ENCODE measurements at places on chromosomes 6 and 20.
A peak's percentile ranks its signal among the peaks of the same experiment; 100 is the strongest.

- no peak for DNase-seq
Measured at GRCh38 chr6:17179530-17180073, 77.8 kb downstream of the STMND1 start.

- DNase-seq, result no peak
Measured at GRCh38 chr6:105382958-105383357, 19.9 kb downstream of the PREP start.

DNA sequence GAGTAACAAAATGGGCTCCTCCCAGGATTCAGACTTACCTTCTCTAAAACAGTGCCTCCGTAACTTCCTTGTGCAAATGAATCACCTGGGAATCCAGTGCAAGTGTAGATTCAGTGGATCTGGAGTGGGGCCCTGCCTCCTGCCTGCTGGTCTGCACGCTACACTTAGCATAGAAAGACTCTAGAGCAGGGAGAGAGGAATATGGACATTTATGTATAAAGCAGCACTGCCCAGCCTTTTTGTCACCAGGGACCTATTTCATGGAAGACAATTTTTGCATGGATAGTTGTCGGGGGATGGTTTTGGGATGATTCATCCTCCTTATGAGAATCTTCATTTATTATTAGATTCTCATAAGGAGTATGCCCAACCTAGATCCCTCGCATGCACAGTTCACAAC, 42.3 kb upstream of the L3MBTL3 start:
- no peak for DNase-seq

DNA sequence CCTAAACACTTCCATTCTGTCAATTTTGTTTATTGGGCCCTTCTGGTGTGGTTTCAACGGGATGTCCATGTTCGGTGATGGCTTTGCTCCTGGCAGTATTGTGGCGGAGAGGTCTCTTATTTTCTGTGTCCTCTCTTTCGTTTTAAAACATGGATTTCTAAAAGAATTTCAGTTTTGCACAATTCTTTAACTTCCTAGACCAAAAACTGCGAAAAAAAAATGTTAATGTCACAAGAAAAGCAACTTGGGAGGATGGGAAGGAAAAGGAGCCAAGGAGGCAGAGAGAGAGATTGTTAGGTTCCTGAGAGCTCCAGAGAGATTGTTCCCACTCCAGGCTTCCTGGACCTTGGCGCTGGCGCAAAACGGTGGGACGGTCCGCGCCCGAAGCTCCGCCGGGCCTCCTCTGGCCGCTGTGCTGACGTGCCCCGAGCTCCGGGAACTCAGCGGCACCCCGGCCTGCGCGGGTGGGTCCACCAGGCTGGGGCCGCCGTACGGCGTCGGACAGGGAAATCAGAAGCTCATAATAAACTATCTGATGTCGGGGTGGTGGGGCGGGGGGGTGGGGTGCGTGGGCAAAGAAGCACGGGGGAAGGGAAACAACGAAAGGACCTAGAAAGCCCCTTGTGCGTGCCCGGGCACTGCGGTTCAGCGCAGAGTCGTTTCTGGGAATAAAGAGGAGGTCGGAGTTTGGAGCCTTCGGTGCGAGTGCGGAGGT, 951 bp upstream of the OLIG3 start:
- no peak for DNase-seq

GRCh38 chr20:61835301-61835700, 230.4 kb downstream of the TAF4 start:
- DNase-seq, result no peak

GRCh38 chr6:33936886-33937285, 133.1 kb upstream of the MLN start:
- DNase-seq, result no peak

DNA sequence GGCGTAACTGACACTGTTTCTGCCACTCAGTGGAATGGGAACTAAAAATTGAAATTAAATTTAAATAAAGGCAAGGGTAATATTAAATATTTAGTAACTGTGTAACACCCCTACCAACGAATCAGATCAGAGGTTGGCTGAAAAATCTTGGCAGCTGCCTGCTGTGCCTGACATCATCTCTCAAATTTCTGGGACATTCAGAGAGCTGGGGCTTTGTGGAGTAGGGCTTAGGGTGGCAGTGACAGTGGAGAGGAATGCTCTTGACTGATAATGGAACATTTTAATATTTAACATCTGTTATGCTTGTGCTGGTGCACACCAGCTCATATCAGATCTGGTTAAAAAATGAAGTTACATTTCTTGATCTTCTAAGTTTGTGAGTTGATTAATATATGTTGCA, 62.2 kb downstream of the RFPL4B start:
- DNase-seq, result no peak

- peak; percentile 79 for DNase-seq
Measured at GRCh38 chr6:28940858-28941683, 17.3 kb upstream of the TRIM27 start.

GRCh38 chr6:87982134-87982533, 65.5 kb upstream of the SPACA1 start:
- DNase-seq, result no peak

GRCh38 chr20:31722257-31723068, at the start of gene BCL2L1:
BCL2L1 (minus strand) TSS chr20:31722868; CDS start chr20:31722218, 650 bp downstream.
- peak; percentile 72 for DNase-seq

GRCh38 chr20:15594158-15594695, 979.0 kb downstream of the KIF16B start:
- no peak for DNase-seq

DNA sequence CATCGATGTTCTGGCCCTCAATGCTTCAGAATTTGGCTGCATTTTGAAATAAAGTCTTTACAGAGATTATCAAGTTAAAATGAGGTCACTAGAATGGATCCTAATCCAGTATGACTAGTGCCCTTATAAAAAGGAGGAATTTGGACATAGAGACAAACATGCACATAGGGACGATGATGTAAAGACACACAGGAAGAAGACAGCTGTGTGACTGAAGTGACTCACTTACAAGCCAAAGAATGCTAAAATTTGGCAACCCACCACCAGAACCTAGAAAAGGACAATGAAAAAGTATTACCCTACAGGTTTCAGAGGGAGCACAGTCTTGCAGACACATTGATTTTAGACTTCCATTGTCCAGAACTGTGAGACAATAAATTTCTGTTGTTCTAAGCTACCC, 322.8 kb upstream of the GJE1 start:
- DNase-seq, result no peak

- no peak for DNase-seq
Measured at GRCh38 chr6:25927756-25928216, 2.7 kb downstream of the SLC17A2 start.

DNA sequence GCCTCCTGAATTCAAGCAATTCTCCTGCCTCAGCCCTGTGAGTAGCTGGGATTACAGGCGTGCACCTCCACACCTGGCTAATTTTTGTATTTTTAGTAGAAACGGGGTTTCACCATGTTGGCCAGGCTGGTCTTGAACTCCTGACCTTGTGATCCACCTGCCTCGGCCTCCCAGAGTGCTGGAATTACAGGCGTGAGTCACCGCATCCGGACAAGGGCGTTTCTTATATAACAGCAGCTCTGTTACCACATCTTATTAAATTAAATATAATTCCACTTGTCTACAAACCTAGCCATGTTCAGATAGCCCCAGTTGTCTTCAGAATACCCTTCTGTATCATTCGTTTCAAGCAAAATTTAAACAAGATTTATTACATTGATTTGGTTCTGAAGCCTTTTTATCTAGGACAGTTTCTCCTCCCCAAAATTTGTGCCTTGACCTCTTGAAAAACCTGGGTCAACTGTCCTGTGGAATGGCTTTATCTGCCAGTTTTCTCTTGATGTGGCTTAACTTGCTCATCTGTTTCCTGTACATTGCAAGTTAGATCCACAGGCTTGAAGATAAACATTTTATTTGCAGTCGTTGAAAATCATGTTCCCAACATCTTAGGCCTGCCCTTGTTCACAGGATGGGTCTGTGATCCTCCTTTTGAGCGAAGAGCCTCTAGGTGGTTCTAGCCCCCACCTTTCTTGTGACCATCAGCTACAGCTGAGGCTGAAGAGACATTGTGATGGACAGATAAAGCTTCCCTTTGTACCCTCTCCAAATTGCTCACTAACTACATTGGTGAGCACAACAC, 132.2 kb downstream of the ARID1B start:
- DNase-seq, result no peak

DNA sequence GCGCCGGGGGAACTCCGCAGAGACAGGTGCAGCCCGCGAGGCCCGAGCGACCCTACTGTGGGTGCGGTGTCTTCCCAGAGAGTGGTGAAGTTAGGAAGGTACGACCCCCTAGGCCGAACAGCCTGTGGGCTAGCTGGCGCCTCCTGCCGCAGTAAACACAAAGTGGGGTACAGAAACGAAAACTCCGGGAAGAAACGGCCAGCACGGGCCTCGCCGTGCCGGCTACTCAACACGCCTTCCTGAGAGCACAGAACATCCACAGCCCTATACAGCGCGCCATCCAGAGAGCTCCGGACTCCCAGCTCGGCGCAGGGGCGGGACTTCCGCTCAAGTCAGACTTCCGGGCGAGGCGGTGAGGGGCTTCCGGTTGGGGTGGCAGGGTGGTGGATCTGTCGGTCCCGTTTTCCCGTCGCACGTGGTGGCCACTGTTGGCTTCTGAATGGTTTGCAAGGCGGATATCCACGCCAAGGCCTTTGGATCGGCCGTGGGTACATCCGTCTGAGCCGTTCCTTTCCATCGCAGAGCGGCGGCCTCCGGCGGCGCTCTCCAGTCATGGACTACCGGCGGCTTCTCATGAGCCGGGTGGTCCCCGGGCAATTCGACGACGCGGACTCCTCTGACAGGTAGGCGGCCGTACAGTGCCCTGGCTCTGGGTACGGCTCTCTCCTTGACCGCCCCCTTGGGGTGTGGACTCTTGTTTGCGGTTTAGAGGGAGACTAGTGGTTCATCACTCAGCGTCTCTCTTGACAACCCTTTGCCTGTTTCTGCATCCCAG, at the start of the genes CAGE1 and RIOK1:
Gene CAGE1 (minus strand): TSS at position 292 of the 775 bp plus-strand sequence. CDS start 2,569 bp downstream, outside the sequence.
Gene RIOK1 (plus strand): TSS at position 358 of the 775 bp plus-strand sequence. CDS start 195 bp downstream, at position 553.
- DNase-seq, result peak; percentile 94

DNA sequence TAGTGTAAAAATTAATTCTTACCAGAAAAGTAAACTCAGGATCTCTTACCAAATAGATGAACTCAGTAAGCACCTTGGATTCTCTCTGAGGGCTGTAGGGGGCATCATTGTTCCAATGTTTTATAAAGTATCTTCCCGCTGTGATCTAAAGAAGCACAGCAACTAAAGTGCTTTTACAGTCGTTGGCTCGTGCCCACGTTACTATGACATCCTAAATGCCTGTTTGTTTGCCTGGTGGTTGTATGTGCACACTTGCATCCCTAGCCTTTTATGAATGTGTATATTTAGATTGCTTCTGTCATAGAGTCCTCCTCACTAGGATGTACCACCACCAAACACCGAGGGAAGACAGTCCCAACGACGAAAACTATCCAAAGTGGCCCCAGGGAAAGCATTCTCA, 34.5 kb downstream of the SLX4IP start:
- DNase-seq, result peak; percentile 90

DNA sequence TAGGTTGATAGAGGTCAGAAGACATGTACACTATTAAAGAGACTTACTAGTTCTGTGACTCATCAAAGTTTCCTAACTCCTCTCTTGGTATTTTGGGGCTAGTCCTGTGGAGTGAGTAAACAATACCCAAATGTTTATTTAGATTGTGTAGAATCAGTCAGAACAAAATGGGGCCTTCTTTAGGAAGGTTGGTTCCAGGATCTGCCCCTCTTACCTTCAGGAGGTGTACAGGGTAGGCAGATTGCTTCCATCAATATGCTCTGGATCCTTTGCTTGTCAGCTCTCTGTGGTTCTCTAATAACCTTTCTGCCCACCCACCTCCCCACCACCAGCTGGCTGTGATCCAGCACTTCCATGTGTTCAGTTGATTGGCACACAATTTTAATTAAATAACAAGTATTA, 107.0 kb downstream of the POPDC3 start:
- DNase-seq, result no peak

- DNase-seq, result peak; percentile 98
Measured at GRCh38 chr6:31901953-31902643, at the start of gene ZBTB12. ZBTB12 (minus strand) TSS chr6:31902086; CDS start chr6:31901305, 781 bp downstream.

- DNase-seq, result no peak
Measured at GRCh38 chr20:5030348-5031205, 29.3 kb upstream of the SLC23A2 start.

DNA sequence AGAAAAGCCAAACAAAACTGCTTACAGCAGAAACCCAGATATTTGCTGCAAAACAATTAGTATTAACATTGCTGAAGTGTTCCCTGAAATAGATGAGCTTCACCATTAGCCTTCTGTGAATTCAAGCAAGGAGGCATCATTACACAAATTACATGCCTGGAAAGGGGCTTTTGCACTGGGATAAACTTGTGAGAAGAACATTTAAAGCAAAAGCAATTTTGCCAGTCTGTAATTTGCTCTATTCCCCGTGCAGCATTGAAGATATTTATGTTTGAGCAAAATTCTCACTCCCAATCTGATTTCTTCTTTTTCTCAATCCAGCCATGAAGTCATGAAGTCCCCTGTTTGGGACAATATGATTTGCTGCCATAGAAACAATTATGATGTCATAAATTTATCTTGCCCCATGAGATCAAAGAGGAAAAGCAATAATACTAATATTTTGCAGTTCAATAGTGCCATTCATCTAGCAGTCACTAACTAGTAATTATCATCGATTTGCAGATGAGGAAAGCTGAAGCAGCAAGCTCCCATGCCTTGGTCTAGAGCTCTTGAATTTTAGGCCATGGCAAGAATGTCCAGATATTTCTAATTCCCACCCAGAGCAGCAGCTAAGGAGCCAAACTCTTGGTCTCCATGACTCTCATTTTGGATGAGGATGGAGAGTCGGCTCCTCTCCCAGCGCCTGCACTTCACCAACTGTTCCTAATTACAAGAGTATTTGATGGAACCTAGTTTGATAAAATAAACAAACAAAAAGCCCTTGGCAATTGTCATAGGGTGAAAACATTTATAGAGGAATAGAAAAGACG, 49.5 kb upstream of the CCN6 start:
- no peak for DNase-seq

DNA sequence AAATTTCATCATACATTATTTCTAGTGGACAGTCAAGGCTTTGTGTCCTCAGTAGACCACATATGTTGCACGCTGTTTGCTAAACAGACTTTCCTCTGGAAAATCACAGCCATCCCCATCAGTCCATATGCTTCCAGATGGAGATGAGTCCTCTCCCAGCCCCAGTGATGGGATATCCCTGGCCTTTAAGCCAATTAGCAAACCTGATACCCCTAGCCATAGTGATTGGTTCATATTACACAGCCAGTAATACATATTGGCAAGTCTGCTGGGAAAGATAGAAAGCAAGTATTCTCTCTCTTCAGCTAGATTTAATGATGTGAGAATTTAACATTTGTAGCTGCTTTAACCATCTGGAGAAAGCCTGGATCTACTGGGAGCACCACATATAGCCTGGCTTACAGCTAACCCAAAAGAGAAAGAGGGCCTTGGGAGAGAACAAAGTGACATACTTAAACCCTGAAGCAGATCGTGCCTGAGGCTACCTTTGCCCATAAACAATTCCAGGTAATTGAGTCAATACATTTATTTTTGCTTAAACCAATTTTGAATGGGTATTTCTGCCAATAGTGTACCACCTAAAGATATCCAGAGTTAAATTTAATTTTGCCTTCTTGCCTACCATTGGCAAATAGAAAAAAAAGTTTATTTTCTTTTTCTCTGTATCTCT, 103.5 kb upstream of the HIVEP1 start:
- no peak for DNase-seq

GRCh38 chr20:3168079-3168828, 5.1 kb downstream of the LZTS3 start:
- no peak for DNase-seq

All from COR-L47 (cell line).